Motor neuron (in vitro differentiated cells): ENCODE measurements at places on chromosomes 6 and 20. TPM values are rescaled to one million over a fixed set of nuclear protein-coding genes. Genes with fewer than 3 reads are reported as not detected.

- no peak for ATAC-seq
Observed at GRCh38 chr20:36808317-36809257, 35.0 kb upstream of the DSN1 start.

GRCh38 chr6:29752451-29753308 is 29.4 kb downstream of the HLA-F start:
- ATAC-seq, result peak; percentile 82

Gene REM1
- 0.24 and 0.33 TPM in 2 replicates for total RNA-seq

DNA sequence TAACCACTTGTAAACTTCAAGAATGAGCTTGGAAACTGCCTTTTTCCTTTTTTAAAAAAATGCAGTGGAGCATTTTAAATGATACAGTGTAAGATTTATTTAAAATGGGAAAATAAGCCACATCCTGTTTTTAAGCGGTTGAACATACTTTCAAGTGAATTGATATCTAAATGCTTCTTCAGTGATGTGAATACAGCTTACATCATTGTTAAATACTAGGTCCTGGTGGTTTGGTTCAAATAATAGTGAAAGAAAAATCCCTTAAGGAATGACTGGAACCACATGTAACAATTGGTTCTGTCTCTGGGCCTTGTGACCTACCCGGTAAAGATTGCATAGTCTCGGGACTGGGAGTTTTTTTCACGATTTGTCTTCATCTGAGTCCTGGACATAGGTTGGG is 44.2 kb downstream of the BMP6 start:
- ATAC-seq, result no peak

DNA sequence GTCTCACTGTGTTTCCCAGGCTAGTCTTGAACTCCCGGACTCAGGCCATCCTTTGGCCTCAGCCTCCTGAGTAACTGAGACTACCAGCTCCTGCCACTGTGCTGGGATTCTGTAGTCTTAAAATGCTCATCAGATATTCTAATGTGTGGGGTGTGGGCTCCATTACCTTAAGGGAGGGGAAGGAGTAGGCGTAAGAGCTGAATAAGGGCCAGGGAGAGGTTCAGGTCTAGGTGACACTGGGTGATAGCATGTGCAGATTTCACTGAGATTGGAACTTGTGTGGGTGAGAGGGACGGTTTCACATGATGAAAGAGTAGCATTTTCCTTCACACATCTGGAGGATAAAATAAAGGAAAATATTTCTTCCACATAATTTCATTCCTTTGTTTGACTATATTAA is 8.5 kb downstream of the AKAP12 start:
- no peak for ATAC-seq

DNA sequence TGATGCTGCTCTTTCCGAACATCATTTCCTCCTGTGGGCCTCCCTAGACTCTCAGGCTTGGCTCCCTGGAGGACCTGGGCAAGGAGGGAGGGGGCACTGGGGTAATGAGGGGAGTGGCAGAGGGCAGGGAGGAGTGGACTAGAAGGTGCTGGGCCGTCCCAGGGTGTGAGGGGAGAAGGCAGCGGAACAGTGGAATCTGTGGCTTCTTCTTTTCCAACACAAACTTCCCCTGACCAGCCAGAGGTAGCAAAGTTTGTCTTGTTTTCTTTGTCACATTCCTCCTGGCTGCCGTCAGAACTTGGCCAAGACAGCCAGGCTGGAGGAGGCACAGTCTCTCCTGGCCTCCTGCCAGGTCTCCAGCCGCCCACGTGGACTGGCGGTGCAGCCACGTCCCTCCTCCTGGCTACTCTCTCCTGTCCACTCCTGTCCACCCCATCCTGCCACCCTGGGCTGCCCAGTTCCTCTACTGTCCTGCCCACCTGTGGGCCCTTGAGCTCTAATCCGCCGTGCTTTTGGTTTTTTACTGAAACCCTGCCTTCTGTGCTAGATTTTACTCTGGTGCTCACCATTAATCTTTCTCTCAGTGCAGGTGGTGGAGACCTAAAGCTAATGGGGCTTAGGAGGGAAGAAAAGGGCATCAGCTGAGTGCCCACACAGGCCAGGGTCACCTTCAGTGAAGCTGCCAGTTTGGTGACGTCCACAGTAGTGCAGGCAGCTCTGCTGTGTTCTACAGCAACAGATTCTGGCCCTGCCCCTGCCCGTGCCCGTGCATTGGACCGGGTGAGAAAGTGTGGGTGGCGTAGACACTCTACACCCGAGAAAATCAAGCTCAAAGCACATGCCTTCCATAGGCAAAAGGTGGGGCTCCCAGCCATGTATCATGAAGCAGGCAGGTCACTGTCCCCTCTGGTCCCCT is 2.8 kb upstream of the CDSN start:
- ATAC-seq, result no peak
